ENCODE measurements at places on chromosomes 1 and 21. TPM values are rescaled to one million over a fixed set of nuclear protein-coding genes. Genes with fewer than 3 reads are reported as not detected.

Gene SESN2
- total RNA-seq: 36.0 TPM

Gene ZNF697
- 17.3 TPM for total RNA-seq

Gene SEMA4A
- 10.3 TPM for total RNA-seq

Gene MSH4
- total RNA-seq: 0.24 TPM

Gene FUCA1
- 10.8 TPM for total RNA-seq

Gene SPRR2F
- total RNA-seq: not detected

Gene OR4F16
- total RNA-seq: not detected

Gene TMEM167B
- total RNA-seq: 21.6 TPM

Gene PODN
- not detected for total RNA-seq

Gene CALML6
- 3.7 TPM for total RNA-seq

Gene C1orf53
- total RNA-seq: 0.48 TPM

Gene SAMD11
- total RNA-seq: 14.8 TPM

Gene MYBPH
- not detected for total RNA-seq

Gene NTMT2
- total RNA-seq: not detected

Gene LRRC71
- total RNA-seq: not detected

Gene SEC16B
- total RNA-seq: 0.87 TPM

Gene ZNF695
- 15.3 TPM for total RNA-seq

Gene BEST4
- total RNA-seq: 0.80 TPM

Gene EPRS1
- 161 TPM for total RNA-seq

Gene TMPRSS3
- not detected for total RNA-seq

Gene TAL1
- 0.70 TPM for total RNA-seq

Gene TRIM63
- total RNA-seq: 0.11 TPM

Gene BRWD1
- 51.2 TPM for total RNA-seq

Gene SLC30A2
- total RNA-seq: 0.17 TPM

Gene G0S2
- 0.74 TPM for total RNA-seq

Gene MFN2
- total RNA-seq: 85.8 TPM

Gene C1orf35
- total RNA-seq: 38.9 TPM

Gene CFAP107
- not detected for total RNA-seq

Gene GJB5
- 0.48 TPM for total RNA-seq

Gene CADM3
- 4.1 TPM for total RNA-seq

Gene PCSK9
- 171 TPM for total RNA-seq

Gene LYPD8
- not detected for total RNA-seq

Gene LIPI
- total RNA-seq: not detected

Gene MINDY1
- 18.4 TPM for total RNA-seq

Gene HUNK
- 3.2 TPM for total RNA-seq

Gene FAAH
- 19.8 TPM for total RNA-seq

Gene RGS5
- total RNA-seq: 4.2 TPM

Gene FOXD2
- 0.83 TPM for total RNA-seq

Gene MMP23B
- total RNA-seq: 11.9 TPM

Gene KRTAP19-3
- not detected for total RNA-seq

Gene AMIGO1
- 1.1 TPM for total RNA-seq

Gene WRAP73
- total RNA-seq: 31.5 TPM

Gene PAPPA2
- 2.4 TPM for total RNA-seq

Gene OR6N2
- total RNA-seq: not detected

Gene RIPPLY3
- total RNA-seq: 0.52 TPM

Gene ID3
- 160 TPM for total RNA-seq

All from H7 (cell line).